ENCODE measurements at places on chromosomes 2 and 18.

GRCh38 chr2:238855891-238856580 is 8.2 kb downstream of the TWIST2 start:
- DNase-seq: no peak

DNA sequence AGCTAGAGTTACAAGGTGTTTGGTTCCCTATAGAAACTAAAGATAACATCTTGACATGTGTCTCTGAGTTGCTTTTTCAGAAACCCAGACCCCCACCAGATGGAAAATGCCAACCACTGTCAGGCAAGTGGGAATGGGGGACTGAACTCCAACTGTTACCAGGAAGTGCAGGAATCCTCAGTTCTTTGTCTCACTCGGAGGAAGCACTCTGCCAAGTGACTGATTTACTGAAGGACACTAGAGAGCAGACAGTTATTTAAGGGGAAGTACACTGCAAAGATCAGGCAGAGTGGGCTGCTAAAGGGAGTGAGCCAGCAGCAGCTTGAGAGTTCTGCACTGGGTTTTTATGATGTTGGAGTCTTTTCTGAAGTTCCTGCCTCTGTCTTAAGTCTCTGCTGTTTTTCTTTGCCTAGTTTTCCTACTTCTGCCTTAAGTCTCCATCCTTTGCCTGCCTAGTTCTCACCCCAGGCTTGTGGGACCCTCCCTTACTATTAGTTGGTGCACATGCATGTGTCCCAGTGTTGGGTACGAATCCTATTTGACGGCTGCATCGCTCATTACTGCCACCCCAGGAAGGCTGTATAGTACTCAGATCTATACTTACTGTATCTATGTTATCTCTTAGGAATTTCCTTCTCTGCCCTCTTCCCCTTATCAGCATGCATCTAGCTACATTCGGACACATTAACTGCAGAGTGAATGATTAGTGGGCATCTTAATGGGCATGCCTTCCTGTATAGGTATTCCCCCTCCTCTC is 97.1 kb downstream of the TEX51 start:
- DNase-seq: peak; percentile 21

DNA sequence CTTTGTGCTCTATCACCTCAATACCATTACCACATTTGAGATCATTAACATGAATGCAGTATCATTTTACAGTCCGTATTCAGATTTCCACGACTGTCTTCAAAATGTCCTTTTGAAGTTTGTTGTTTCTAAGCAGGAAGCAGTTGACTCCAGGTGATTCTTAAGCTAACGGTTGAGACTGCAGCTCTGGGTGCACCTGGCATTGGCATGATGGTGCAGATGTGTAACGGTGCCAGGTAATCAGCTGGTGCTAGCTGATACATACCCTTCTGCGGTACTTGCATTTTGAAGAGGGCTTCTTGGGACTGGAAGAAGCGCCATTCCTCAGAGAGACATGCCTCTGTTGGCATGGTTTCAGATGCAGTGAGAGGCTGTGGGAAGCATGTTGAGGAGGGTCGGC is 19.5 kb downstream of the SIGLEC15 start:
- DNase-seq: no peak

DNA sequence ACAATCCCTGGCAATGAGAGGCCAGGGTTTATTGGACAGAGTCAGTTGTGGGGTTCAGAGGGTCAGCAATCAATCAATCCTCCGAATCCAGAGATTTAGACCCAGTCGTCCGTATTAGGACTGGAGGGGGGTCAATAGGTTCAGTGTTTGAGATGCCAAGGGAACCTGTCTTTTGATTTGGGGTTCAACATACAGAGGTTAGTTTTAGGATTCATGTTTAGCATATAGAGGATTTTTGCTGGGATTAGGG is 292 bp downstream of the GMPPA start:
- no peak for DNase-seq

GRCh38 chr2:42743659-42743990 is 20.3 kb downstream of the OXER1 start:
- no peak for DNase-seq

DNA sequence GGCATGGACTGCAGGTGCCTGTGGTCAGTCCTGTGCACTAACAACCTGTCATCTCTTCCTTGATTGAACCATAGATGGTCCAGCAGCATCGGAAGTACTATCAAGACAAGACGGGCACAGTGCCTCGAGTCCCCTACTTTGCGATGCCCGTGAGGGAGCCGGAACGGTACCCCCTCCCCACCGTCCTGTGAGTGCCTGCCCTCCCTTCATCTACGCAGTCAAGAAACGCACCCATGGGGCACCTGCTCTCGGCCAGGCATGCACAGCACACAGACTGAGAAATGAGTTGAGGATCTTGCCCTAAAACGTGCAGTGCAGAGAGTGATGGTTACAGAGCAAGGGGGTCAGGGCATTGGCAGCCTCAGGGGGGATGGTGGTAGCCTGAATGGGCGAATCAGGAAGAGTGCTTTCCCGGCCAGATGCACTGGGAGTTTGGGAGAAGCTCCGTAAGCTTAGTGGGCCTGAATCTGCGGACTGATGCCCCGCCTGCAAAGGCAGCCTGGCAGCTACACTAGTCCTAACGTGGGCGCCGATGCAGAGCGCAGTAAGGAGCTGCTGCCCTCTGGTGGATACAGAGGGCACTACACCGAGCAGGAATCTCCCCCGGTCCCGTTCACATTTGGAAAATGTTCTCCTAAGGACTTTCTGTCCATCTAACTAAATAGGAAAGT is 63.6 kb downstream of the CIB4 start:
- DNase-seq: peak; percentile 40

DNA sequence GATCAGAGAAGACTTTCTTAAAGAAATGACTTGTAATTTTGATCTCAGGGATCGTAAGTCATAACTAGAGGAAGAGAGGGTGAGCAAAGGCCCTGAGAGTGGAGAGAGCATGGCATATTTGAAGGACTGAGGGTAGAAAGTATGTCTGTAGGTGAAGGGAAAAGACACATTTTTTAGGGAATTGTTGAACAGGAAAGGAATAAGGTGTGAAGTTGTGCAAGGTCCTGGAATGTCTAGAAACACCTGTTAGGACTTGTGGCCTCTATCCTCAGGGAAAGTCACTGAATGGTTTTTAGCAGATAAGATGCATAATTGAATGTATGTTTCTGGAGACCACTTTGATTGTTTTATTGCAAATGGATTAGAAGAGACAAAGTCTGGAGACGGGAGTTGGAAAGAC is 62.5 kb upstream of the ACTR3 start:
- DNase-seq: no peak

DNA sequence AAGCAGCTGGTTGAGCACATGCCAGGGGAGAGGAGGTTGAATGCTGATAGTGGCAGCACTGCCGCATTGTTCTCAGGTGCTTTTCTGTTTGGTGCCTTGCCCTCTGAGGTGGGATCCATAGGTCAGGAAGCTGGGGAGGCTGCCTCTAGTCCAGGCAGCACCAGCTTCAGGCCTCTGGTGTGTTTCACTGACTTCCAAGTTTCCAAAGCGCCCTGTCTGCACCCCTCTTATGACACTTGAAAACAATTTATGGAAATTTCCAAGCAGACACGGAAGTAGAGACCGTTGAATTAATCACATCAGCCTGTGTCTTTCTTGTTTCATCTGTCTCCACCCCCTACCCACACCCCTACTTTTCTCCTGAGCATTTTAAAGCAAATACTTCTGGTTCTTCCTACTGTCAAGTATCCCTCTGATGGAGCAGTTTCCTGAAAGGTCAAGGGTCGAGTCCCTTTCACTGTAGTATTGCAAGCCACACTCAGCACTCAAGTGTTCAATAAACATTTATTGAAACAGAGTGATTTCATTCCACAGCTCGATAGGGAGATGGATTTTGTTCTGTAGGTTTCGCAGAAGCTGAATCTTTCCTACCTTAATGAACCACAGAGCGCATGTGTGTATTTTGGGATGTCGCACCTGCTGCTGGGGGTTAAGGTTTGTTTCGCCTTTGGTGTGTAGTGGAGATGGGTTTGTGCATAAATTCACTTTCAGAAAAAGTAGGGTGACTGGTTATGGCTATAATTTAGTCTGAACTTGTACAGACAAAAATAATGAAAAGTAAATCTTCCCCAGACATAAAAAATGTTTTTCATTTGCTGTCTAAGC is 21.4 kb downstream of the DGKD start:
- DNase-seq: no peak

GRCh38 chr2:64626146-64626809 is 27.4 kb downstream of the SERTAD2 start:
- DNase-seq: no peak

DNA sequence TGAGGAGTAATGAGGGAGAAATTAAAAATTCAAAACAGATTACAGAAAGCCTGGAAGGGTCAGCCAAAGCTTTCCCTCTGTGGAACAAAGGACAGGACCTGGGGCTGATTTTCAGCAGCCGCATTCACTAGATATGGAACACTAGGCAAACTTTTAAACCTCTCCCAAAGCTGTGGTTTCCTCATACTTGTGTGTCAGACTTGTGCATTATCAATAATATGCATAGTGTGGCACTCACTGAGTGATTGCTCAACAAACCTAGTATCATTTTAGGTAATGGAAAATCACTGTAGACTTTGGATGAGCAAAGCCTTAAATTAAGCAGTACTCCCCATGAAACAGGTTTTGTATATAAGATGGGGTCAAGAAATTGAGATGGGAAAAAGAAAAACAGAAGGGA is 26.3 kb upstream of the IKZF2 start:
- DNase-seq: no peak

GRCh38 chr2:240556553-240557100 is 1.2 kb downstream of the ANKMY1 start:
- no peak for DNase-seq

DNA sequence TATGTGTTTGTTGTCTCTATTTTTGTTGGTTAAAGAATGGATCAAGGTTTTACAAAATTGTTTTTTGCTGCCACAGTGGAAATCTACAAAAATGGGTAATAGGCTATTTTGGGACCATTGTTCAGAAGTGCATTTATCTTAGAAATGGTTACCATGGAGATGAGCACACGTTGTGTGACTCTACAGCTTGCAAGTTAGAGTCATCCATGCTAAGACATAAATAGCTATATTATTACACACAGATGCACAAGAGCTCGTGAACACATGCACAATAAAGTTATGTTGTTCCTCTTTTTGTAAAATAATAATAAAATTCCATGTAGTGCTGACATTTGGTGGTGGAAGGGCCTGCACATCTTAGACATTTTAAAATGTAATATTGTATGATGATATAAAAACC is 15.5 kb upstream of the DUSP19 start:
- DNase-seq: no peak

- no peak for DNase-seq
These were observed 45.1 kb downstream of the PRELID3A start for GRCh38 chr18:12452784-12453183.

Measured in KG1 (cell line).